ENCODE measurements at places on chromosomes 2 and 18. TPM values are rescaled to one million over a fixed set of nuclear protein-coding genes. Genes with fewer than 3 reads are reported as not detected.

PMAIP1 gene
- 25.3 TPM for total RNA-seq

DNA sequence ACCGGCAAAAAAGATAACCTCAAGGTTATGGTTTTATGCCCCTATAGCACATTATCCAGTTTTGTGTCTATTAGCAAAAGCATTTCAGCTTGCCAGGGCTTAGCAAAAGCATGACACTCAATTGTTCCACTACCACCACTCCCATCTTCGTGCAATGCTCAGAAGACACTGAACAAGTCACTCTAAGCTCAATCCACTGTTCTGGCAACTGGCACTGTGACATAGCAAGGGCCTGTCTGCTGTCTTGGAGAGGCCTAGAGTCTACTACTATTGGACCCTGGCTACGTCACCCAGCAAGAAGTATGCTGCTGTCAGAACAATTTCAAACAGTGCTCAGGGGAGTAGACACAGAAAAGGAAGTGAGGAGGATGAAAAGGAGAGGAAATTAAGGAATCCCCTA is 103.5 kb upstream of the PPP1CB start:
- peaks cover 8% of the 10 kb centered on the region for H3K4me1 ChIP-seq
- H3K4me3 ChIP-seq, result no peak overlapping the region
- H3K27me3 ChIP-seq, result peaks cover 4% of the 10 kb centered on the region

TUBA3E gene
- total RNA-seq, result not detected

GRCh38 chr2:156687715-156688114 is 251.5 kb downstream of the GPD2 start:
- no peak for DNase-seq
- peaks cover 4% of the 10 kb centered on the region for H3K27me3 ChIP-seq
- H3K4me1 ChIP-seq, result no peaks in the 10 kb centered on the region
- no peak overlapping the region for H3K4me3 ChIP-seq

GRCh38 chr2:121348128-121348740 is 63.2 kb upstream of the TFCP2L1 start:
- no peak for DNase-seq
- no peaks in the 10 kb centered on the region for H3K27me3 ChIP-seq
- peaks cover 9% of the 10 kb centered on the region for H3K36me3 ChIP-seq
- no peak overlapping the region for H3K27ac ChIP-seq
- H3K4me1 ChIP-seq, result peaks cover 3% of the 10 kb centered on the region
- H3K4me3 ChIP-seq, result no peak overlapping the region

KYNU gene
- total RNA-seq, result 1.0 TPM

GRCh38 chr2:15937882-15938802 is 2.2 kb upstream of the MYCN start:
- peaks cover 42% of the 10 kb centered on the region for H3K27me3 ChIP-seq
- no peak overlapping the region for H3K4me3 ChIP-seq
- no peaks in the 10 kb centered on the region for H3K36me3 ChIP-seq
- peaks cover 2% of the 10 kb centered on the region for H3K4me1 ChIP-seq
- H3K27ac ChIP-seq, result no peak overlapping the region
